ENCODE measurements at places on chromosomes 12 and 14. TPM values are rescaled to one million over a fixed set of nuclear protein-coding genes. Genes with fewer than 3 reads are reported as not detected.

DNA sequence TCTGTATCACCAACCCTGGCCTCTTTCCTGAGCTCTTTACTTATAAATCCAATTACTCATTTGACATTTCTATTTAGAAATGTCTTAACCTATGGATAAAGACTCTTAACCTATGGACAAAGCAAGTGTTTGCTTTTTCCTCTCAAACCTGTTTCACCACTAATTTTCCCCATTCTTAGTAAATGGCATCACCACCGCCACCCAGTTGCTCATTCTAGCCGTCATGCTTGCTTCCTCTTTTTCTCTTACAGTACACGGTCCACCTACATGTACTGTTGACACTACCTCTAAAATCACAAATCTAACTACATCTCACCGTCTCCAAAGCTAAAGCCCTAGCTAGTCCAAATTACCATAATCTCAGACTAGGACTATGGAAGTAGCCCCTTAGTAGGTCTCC lies 60.0 kb downstream of the CAPS2 start:
- no peak for DNase-seq

- DNase-seq = no peak
These were observed 13.5 kb downstream of the DHRS7 start for GRCh38 chr14:60151715-60152114.

DNA sequence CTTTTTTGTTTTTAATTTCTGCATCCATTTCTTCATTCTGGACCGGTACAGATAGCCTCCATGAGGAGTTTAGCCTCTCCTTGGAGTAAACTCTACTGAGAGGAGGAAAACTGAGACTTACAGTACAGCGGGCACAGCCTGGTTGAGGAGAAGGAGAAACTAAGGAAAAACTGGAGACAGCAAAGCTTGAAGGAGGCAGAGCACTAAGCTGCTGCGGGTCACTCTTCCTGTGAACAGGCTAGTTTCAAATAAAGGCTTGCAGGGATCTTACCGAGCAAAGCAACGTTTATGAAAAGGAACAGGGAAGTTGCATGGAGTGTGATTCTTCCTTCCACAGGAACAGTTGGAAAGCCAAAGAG lies 348 bp upstream of the SSTR1 start:
- DNase-seq = no peak

GRCh38 chr12:79422060-79422812 lies 268.5 kb downstream of the PAWR start:
- no peak for DNase-seq

GRCh38 chr12:2490831-2491230 lies 303.9 kb upstream of the FKBP4 start:
- DNase-seq = no peak

POLE2 gene
- 41.7 TPM for polyA plus RNA-seq

DNA sequence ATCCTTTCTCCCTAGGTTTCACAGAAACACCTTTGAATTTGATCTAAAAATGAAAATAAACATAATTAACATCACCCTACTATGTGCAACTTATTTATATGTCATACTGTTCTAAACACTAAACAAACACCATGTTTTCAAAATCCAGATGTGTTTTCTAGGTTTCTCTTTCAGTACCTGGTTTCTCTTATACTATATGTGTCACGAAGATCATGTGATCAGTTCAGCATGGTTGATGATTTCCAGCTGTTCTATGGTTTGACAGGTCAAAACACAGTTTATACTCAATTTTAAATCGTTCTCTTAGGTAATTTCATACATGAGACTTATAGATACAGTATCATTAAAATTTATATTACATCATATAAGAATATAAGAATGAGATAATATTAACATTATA lies 373.1 kb downstream of the SOX5 start:
- no peak for DNase-seq

GRCh38 chr14:53331247-53331646 lies 178.1 kb upstream of the DDHD1 start:
- DNase-seq = no peak

CMA1 gene
- polyA plus RNA-seq = not detected

DNA sequence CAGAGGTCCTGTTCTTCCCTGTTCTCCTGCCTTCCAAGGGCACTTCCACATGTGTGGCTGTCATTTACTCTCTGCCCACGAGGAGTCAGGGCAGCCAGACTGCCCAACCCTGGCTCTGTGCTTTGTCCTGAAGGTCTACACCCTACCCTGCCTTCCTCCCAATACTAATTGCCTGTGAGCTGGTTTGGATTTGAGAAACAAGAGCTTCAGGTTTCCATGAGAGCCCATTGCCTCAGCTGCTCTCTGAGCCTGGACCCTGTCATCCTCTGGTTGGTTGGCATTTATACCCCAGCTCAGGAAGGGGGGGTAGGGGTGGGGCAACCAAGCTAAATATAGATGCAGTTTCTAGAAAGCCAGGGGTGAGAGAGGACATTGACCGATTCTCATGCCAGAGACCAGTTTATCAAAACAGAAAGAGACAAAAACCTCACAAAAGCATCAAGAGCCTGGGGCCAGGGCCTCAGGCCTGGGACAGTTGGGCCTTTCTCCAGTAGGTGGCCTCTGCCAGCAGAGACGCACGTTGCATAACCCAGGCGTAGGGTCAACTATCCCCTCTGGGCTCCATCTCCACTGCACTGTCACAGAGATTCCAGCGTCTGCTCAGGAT lies 34.5 kb downstream of the VDR start:
- DNase-seq = peak; percentile 17

- no peak for DNase-seq
These were observed 123.1 kb upstream of the RASSF8 start for GRCh38 chr12:25835385-25835784.

GRCh38 chr14:57317248-57317833 lies 48.6 kb downstream of the AP5M1 start:
- peak; percentile 36 for DNase-seq

GRCh38 chr12:58811346-58811745 lies 109.0 kb downstream of the LRIG3 start:
- DNase-seq = no peak

GRCh38 chr14:106488291-106488690 lies 961.9 kb downstream of the TMEM121 start:
- DNase-seq = no peak

DNA sequence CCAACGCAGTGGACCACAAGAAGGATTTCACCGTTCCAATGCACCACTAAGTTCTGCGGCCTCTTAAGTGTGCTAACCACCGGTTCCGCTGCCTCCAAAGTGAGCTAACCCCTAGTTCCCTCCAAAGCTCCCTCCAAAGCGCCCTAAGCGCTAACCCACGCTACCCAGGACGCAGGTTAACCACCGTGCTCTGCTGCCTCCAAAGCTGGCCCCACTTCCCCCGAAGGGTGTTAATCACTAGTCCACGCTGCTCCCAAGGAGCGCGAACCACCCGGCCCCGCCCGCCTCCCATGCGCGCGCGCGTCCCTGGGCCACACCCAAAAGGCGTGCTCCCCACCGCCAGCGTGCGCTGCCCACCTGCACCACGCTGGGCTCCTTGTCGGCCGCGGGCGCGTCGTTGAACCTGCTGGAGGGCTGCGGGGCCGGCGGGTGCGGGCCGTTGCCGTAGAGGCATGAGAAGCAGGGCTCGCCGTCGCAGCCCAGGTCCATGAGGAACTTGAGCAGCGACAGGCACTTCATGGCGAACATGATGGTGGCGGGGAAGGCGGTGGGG lies 11.7 kb downstream of the FAM181A start:
- DNase-seq = no peak

IL31 gene
- polyA plus RNA-seq = not detected

CD27 gene
- polyA plus RNA-seq = 0.39 TPM

GRCh38 chr14:34107441-34107840 lies 156.6 kb upstream of the EGLN3 start:
- DNase-seq = no peak

CPNE6 gene
- polyA plus RNA-seq = 0.05 TPM

SLC17A8 gene
- 0.14 TPM for polyA plus RNA-seq

- peak; percentile 82 for DNase-seq
These were observed 1.4 kb upstream of the ASIC1 start for GRCh38 chr12:50055831-50056638.

- no peak for DNase-seq
These were observed 241.4 kb downstream of the BMP4 start for GRCh38 chr14:53715193-53715721.

SLC6A12 gene
- polyA plus RNA-seq = 0.63 TPM

HVCN1 gene
- polyA plus RNA-seq = 11.2 TPM

DNA sequence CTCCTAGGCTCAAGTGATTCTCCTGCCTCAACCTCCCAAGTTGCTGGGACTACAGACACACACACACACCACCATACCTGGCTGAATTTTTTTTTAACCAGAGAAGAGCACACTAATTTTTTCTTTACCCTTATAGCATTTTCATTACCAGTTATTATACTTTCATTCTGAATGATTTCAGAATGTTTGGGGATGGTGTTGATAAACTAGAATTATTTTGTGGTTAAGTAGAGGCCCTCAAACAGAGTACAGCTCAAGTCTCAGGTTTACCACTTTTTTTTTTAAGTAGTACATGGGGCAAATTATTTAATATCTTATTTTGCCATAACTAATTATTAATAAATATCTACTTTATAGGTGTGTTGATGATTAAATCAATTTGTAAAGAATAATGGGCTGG lies 86.6 kb downstream of the FUT8 start:
- no peak for DNase-seq

GRCh38 chr12:86526060-86526595 lies 269.9 kb upstream of the MGAT4C start:
- no peak for DNase-seq

DNA sequence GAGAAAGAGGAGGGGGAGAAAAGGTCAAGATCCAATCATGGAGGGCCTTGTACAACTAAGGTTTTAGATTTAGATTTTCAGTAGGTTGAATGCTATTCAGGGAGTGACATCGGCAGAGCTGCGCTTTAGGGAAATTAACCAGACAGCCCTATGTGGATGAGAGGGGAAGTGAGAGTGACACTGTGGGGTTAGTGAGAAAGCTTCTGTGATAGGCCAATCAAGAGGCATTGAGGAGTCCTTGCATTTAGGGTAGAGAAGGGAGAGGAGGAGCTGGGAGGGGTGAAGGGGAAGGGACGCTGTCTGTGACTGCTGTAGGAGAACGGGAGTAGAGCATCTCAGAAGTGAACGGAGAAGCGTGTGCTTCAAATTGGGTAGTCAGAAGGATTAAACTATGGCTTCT lies 3.4 kb downstream of the HSD17B6 start:
- DNase-seq = no peak

CMTM5 gene
- 2.8 TPM for polyA plus RNA-seq

AQP2 gene
- polyA plus RNA-seq = not detected

DNA sequence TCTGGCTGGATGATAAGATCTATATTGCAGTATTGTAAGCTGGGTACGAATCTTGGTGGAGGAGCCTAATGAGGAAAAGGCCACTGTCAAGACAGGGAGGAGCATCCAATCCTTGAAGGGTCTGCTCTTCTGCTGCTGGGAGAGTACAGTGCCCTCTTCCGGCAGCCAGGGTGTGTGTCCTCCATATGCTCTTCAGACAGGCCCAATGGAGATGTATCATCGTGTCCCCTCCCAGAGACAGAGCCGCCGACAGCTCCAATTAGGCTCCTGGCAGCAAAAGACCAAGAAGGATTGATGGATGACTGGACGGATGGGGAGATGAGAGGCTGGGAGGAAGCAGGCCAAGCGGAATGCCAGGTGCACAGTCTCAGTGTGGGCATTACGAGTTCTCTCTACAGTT lies 51.6 kb upstream of the PIWIL1 start:
- DNase-seq = no peak

DNA sequence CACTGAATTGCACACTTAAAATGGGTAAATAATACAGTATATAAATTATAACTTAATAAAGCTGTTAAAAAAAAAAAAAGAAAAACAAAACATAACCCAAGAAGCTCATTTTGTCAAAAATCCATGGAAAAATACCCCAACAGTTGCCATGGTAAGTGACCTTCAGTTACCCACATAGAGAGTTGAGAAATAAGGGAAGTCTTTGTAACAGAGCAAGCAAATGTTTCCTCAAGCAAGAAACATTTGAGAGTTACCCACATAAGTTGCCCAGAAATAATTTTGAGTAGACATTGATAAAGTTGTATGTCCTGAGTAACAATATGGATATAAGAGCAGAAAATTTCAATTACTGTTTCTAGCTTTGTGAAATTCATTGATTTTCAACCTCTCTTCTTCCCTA lies 227.4 kb downstream of the CCDC59 start:
- no peak for DNase-seq

DNA sequence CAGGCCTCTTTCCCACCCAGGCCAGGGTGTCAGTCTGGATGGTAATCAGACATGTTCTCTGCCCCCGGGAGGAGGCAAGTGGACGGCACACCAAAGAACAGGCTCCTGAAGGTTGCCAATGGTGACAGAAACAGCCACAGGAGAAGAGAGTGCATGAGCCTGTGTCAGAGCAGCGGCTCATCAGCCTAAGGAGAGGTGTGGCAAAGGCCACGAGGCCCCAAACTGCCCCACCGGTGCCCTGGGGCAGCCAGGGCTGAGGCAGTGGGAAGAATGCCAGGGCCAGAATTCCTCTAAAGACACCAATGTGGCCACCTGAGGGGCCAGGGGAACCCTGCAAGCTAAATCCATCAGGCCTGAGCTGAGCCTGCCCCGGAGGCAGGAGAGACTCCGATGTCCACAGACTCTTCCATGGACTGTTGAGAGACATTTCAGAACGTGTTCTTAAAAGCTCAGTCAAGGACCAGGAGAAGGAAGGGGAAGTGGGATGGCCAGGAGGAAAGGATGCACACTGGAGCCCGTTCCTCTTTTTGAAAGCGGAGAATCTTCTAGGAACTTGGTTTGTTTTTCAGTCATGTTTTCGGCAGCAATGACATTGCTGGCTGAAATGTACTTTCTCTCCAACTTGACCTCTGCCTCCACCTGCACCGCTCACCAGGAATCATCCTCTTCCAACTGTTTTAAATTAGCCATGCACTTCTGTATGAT lies 176.3 kb upstream of the FKBP4 start:
- DNase-seq = no peak

SRRM4 gene
- polyA plus RNA-seq = 0.35 TPM

All from H1 (cell line).